Activated CD8-positive, alpha-beta memory T cell treated with anti-CD3 and anti-CD28 coated beads for 1 hour (primary cell): ENCODE measurements at places on chromosomes 12 and 14.

- DNase-seq, result no peak
Observed at GRCh38 chr12:4486980-4487379, 41.4 kb upstream of the FGF6 start.

DNA sequence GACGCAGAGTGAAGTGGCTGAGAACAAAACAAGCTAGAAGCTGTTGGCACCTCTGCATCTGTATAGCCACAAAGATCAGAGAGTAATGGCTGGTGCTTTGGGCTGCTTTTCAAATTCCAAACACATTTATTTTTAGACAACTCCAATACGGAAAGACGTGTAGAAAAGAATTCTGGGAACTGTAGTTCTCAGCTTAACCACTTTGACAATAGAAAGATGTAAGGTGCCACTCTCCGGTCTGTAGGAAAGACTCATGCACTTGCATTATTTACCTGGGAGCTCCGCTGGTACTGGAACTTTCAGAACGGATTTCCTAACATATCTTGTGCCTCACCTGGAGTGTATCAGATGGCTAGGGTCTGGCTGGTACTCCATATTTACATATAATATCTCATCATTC lies 1.8 kb upstream of the OR4K2 start:
- no peak for DNase-seq

DNA sequence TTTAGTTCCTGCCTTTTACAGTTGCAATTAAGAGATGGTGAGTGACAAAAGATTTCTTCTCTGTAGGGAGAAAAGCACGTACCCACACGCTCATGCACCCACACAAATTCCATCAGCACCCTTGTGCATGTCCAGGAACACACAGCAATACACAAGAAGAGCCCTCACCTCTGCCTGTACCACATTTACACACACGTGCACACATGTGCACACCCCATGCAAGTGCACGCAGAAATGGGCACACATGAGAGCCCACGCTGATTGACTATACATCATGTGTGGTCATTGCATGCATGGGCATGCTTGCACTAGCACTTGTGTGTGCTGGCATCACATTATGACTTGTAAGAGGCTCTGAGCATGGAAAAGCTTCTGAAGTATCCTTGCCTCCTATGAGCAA lies 70.5 kb downstream of the SERPINA3 start:
- DNase-seq, result no peak

DNA sequence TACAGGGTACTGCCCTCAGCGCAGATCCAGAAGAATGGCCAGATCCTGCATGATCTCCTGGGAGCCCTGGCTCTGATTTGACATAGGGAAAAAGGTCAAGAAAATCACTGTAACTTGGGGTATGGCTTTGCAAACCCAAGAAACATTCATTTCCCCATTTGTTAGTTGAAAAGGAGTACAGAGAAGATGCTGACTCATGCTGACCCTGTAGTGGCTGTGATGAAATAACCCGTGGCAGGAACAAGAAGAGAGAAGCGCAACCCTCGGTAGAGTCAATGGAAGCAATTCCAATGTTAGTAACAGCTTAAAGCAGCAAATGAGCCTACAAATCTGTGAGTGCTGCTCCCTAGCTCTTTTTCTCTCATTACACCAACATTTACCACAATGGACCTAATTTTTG lies 281.6 kb upstream of the NPAS3 start:
- no peak for DNase-seq

DNA sequence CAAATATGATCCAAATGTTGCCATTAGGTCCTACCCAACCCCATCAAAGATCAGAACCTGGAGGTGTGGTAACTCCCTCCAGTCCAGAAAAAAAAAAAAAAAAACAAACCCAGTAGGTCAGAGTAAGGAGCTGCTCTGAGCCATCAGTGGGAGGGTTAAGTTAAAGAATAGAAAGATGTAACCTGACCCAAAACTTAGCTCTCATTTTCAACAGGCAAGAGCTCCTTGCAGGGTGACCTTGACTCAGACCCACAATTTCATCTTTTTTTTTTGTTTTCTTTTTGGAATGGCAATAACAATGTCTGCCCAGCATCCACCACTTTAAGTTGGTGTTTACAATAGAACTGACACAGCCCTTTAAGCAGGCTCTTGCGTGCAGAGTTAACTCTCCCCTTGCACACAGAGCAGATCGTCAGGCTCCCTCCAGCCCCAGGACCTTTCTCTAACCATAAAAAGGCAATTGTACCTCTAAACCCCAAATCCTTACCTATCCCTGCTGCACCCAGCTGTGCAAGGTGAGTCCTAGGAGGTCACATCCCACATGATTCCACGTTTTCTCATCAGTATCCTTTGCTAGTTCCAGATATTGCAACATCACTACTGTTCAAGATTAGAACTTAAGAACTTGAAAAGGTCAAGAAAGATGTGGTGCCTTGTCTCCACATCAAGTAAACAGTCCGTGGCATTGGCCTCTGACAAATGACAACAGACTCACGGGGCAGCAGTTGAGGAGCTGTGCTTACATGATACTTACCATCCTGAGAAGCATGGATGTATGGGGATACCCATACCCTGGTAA lies 178.6 kb upstream of the EEA1 start:
- no peak for DNase-seq

GRCh38 chr12:28710882-28711281 lies 438.2 kb upstream of the FAR2 start:
- DNase-seq, result no peak

GRCh38 chr12:104758771-104759170 lies 199.3 kb downstream of the SLC41A2 start:
- DNase-seq, result no peak

- DNase-seq, result no peak
Observed at GRCh38 chr14:61940666-61941420, 178.6 kb downstream of the SNAPC1 start.

DNA sequence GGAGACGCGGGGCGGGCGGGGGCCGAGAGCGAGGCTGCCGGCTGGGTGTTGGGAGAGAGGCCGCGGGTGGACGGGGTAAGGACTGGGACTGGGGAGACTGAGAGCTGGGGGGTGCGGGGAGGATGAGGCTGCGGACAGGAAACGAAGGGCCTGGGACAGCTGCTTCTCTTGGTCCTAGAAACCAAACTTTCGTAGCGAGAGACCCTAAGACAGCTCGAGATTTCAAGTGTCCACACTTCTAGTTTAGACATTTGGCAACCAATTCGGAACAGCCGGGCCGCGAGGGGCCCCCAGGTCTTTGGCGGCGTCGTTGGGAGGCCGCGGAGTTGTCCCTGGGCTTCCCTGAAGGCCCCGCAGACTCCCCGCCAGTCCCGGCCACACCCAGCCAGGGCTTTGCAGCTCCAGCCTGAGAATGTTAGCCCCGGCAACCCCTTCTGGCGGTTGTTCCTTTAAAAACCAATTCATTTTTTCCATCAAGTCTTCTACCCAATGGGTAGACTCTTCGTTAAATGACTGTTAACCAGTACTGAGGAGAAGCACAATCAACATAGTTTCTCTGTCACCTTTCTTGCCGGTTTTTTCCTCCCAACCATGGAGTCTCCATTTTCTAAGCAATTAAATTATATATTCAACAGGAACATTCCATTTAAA lies 11.5 kb downstream of the NKX2-1 start:
- DNase-seq, result no peak

DNA sequence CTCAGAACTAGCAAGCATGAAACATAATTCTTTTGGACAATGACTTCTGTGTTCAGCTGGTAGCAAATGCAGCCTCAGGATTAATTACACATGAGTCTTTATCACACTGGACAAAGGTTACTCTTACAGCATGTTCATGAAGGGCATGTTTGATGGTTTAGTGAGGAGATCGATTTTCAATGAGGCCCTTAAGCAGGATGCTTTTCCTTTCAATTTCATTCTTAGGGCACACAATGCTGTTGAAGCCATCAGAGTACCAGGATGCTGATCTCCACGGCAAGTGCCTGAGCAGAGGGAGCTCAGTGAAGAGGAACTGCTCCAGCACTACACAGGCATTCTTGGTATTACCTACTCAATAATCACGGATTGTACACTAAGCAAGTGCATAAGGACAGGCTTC lies 542.0 kb downstream of the SNAPC1 start:
- no peak for DNase-seq

DNA sequence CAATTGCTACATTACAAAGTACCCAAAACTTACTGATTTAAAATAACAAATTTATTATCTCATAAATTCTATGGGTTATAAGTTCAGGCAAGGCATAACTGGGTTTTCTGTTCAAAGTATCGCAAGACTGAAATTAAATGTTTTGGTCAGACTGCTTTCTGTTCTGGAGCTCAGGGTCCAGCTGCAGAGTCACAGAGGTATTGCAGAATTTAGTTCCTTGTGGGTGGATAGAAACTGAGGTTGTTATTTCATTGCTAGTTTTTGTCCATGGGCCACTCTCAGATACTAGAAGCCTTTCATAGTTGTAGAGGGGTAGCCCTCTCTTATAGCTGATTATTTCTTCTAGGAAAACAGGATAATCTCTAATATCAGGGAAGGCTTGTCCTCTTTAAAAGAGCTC lies 467.9 kb downstream of the TRHDE start:
- DNase-seq, result no peak

GRCh38 chr12:12626471-12626870 lies 14.8 kb downstream of the CREBL2 start:
- DNase-seq, result no peak

GRCh38 chr12:80264386-80264785 lies 165.0 kb downstream of the OTOGL start:
- no peak for DNase-seq

DNA sequence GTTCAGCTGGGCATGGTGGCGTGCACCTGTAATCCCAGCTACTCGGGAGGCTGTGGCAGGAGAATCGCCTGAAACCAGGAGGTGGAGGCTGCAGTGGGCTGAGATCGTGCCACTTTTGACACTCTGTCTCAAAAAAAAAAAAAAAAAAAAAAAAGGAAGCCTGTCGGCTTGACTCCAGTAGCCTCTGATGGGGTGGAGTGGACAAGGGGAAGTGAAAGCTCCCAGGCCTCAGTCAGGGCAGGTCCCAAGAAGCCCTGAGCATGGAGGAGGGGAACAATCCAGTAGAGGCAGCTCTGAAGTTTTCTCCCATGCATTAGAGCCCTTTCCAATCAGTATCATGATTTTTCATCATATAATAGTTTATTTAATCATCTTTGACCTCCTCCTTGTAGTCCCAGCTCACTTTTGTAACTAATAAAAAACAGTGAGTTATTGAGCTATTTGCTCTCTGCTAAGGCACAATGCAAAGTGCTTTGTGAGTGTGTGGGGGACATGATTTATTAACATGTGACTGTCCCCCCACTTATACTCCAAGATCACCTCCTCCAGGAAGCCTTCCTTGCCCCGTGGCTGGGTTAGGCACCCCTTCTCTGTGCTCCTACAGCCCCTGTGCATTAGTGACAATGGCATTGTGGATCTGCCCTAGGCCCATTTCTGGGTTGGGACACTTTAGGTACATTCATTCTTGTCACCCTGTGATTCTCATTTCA lies 4.7 kb upstream of the SSH1 start:
- no peak for DNase-seq

DNA sequence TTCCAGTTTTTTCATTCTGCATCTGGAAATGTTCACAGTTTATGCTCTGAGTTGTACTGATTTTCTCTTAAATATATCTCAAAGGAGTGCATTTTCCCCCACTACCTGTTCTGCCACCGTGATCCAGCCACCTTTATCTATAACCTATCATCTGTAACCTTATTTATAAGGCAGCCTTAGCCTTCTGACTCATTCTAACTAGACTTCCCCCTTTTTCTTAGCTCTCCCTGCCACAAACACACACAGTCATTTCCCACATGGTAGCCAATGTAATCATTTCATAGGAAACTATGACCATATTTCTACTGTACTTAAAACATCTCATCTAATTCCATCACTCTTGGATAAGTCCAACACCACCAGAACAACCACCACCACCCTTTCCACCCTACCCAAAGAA lies 10.8 kb upstream of the GYS2 start:
- DNase-seq, result no peak

- DNase-seq, result no peak
Observed at GRCh38 chr14:92568621-92569479, 55.3 kb downstream of the RIN3 start.

GRCh38 chr12:92111256-92111655 lies 34.4 kb downstream of the BTG1 start:
- no peak for DNase-seq

DNA sequence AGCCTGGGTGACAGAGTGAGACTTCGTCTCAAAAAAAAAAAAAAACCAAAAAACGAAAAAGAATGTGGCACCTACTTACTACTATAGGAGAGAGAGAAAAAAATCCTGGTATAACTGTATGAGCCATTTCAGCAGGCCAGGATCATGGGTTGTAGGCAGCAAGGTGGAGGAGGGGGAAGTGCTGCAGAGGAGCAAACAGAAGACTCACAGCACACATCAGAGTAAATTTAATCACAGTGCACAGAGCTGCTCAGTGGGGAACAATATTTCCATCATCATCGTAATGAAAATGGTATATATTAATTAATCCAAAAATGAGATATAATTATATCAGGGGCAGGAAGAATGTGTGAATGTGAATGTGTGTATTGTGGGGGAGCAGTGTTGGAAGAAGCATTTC lies 175.8 kb downstream of the SLC2A13 start:
- no peak for DNase-seq

DNA sequence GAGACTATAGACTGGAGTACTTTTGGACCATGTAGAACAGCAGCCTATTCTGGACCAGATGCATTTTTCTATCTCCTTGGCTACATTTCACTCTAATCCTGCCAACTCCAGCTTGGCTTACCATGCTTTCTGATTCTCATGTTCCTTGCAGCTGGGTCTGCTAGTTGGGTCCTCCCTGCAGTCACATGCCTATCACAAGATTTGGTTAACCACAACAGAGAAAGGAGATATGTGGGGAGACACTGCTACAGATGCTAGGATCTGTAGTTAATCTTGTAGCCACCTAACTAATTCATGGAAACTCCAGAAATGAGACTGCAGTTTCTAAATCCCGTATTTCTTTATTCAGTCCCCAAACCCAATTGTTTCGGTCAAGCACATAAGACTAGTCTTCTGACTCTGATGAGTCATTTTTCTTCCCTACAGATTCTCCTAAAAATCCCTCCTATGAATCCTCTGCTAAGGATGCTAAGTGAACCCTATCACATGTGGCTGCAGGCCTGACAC lies 410.6 kb downstream of the DAD1 start:
- DNase-seq, result no peak

DNA sequence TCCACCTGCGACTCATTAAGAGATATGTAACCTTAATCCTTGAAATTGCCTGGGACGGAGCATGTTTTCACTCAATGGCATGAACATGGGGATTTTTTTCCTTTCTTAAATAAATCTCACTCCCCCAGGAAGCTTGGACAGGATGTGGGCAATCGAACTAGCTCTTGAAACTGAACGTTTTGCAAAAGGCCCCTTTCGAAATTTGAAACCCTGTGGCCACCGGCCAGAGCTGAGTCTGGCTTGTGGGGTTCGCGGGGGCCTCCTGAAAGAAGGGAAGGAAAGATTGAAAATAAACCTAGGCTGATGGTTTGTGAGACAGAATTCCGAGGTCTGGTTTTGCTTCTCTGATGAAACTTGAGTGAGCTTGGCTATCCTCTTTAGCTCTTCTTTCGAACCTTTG lies 101.4 kb upstream of the RTL1 start:
- no peak for DNase-seq

GRCh38 chr12:85626001-85626783 lies 210.0 kb downstream of the RASSF9 start:
- DNase-seq, result no peak
